ENCODE measurements at places on chromosomes 6 and 20.
A peak's percentile ranks its signal among the peaks of the same experiment; 100 is the strongest.

DNA sequence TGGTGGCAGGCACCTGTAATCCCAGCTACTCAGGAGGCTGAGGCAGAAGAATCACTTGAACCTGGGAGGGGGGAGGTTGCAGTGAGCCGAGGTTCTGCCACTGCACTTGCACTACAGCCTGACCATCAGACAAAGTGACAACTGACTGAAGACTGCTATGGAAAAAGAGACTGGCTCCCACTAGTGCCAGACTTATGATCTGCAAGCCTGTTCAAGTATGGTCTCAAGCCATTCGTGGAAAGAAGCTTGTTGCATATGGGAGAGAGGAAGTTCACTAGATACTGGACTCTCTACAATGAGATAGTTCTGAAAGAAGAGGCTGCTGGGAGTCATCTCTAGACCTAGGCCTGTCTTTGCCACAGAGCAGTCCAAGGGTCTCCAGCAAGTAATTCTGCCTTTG lies 26.7 kb downstream of the MDN1 start:
- DNase-seq, result peak; percentile 6

DNA sequence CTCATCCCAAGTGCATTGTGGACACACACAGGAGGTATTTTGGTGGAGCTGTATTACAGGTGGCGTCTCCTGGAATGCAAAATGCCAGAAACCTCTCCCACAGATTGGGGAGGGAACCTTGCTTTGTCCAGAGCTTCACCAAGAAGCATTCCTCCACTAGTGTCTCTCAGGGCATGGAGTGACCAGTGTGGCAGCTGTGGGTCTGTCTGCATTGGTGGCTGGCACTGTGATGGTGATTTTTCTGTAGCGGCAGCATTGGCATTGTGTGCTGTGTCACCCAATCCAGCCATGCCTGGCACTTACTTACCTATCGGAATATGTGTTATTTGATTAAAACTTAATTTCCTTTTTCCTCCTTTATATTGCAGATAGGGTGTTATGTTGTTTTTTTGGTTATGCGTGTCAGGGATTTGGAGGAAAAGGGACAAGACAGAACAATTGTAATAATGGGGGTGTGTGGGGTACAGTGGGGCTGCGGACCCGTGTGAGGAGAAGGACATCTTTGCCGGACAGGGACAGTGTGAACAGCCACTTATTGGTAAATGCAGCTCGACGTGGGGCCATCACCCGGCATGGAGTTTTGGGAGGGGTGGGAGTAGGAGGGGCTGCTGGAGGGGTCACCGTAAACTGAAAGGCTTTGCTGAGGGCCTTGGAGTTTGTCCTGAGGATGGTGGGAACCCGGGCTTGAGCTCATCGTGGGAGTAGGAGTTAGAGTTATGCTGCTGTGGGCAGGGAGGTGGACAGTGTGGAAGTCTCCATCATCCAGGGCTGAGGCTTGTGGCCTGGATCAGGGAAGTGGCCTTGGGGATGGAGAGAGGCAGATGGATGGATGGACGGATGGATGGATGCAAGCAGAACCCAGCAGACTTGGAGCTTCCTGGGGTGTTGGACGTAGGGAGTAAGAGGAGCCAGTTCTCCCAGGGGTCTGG lies 105.0 kb downstream of the SYCP2 start:
- DNase-seq, result no peak

GRCh38 chr20:25223179-25223661 lies 24.7 kb upstream of the PYGB start:
- no peak for DNase-seq

DNA sequence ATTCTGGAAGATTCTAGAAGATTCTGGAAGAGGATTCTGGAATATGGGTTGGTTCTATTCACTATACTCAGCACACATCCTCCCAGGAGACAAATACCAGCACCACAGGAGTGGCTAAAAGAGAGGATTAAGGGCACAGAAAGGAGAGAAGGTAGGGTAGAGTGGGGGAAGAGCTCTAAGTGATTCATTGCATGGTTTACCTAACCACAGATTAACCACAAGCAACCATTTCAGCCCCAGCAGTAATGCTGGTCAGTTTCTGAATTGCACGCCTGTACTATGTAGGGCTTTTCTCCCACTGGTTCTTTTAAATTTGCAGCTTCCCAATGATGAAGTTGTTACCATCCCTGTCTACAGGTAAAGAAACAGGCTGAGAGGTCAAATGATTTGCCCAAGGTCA lies 192.7 kb upstream of the PMEPA1 start:
- no peak for DNase-seq

- peak; percentile 88 for DNase-seq
Measured at GRCh38 chr6:3751730-3752530, 417 bp upstream of the PXDC1 start.

DNA sequence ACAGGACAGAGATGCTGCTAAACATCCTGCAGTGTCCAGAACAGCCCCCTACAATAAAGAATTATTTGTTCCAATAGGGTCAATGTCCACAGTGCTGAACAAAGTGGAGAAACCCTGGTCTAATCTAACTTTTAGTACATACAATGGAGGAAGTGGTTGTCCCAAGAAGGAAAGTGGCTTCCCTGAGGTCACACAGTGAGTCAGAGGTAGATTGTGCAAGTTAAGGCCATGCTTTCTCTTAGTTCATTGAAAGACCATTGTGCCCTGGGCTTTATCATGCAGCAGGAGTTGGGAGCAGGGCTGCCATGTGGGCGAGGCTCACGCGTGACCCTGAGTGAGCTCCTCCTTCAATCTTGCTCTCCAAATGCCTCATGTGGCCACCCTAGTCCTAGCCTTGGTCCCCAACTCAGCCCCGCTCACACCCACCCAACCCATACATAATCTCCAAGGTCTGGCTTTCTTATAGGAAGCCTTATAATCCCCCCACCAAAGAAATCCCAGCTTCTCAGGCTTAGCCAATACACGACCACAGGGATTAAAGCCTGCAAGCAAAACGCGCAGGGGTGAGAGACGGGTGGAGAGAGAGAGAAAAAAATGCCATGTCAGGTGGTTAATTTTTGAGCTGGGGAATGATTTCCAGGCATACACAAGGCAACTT lies 19.9 kb downstream of the SLC13A3 start:
- DNase-seq, result no peak

DNA sequence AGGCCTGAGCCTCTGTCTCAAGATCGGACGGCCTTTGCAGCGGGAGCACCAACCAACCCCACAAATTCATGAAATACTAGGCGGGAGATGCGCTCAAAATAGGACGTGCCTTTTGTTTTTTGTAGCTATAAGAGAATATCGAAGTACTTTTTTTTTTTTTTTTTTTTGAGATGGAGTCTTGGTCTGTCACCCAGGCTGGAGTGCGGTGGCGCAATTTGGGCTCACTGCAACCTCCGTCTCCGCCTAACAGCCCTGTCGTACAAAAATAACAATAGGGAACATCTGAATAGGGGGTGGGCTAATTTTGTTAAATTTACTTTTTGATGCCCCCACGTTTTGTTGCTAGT lies 5.9 kb upstream of the TUBB2A start:
- no peak for DNase-seq

- no peak for DNase-seq
Measured at GRCh38 chr6:72826037-72826436, 204.2 kb downstream of the KCNQ5 start.

- peak; percentile 78 for DNase-seq
Measured at GRCh38 chr6:17705778-17706579, 746 bp downstream of the NUP153 start.

GRCh38 chr6:43665376-43665775 lies 20.5 kb downstream of the RSPH9 start:
- DNase-seq, result no peak

DNA sequence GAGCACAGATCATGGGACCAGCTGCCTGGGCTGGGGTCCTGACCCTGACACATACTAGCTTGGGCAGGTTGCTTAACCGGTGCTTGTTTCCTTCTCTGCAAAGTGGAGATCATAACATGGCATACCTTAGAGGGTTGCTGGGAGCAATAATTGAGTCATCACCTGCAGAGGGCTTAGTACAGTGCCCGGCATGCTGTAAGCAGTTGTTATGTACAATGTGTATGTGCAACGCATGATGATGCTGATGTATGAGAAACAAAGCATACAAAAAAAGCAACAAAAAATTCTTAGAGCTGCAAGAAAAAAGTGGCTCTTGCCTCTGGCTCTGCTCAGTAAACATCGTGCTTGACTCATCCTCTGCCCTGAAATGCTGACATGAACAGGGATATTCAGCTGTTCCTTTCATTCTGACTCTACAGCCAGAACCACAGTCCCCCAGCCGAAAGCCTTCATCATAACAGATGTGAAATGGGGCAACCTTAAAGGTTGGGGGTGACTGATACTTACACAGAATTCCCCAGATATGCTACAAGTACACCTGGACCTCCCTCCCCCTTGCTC lies 91.7 kb downstream of the CLIC5 start:
- DNase-seq, result no peak

- DNase-seq, result no peak
Measured at GRCh38 chr6:40490508-40490907, 96.7 kb downstream of the LRFN2 start.

GRCh38 chr6:97958134-97958533 lies 675.1 kb upstream of the MMS22L start:
- DNase-seq, result no peak

DNA sequence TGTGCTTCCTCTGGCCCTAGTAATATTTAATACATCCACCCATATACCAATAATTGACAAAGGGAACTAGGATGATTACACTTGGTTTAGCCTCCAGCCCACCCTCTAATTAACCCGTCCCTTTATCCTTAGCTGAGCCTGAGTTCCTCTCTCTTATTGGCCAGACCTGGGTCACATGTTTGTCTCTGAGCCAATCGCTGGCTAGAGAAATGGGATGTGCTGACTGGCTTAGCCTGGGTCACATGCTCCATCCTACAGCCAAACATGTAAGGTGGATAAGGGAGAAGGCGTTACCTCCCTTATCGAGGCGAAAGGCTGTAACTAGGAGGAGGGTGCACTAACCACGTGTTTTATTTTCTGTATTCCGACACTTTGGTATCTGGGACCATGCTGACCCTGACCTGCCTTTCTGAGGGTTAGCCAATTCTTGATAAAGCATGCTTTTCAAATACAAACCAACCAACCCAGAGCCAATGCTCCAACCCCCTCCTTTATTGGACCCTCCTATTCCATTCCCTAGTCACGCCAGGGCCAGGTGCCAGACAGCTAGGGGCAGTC lies 262.7 kb downstream of the PREX1 start:
- no peak for DNase-seq

DNA sequence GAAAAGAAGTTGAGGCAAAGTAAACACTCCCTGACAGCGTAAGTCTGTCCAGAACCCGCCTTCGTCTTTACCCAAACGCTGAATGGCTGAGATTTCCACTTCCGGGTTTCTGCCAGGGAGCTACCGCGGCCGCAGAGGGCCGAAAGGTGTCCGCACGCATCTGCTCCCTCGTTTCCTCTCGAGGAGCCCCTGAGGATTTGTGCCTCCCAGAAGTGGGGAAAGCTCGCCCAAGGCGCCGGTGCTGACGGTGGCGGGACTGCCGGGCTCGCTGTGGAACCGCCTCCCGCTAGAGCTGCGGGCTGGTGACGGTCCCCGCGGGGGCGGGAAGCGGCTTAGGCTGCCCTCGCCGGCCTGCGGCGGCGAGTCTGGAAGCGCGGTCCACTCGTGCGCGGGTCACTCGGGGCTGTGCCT lies 1760.2 kb upstream of the DEFB115 start:
- no peak for DNase-seq

DNA sequence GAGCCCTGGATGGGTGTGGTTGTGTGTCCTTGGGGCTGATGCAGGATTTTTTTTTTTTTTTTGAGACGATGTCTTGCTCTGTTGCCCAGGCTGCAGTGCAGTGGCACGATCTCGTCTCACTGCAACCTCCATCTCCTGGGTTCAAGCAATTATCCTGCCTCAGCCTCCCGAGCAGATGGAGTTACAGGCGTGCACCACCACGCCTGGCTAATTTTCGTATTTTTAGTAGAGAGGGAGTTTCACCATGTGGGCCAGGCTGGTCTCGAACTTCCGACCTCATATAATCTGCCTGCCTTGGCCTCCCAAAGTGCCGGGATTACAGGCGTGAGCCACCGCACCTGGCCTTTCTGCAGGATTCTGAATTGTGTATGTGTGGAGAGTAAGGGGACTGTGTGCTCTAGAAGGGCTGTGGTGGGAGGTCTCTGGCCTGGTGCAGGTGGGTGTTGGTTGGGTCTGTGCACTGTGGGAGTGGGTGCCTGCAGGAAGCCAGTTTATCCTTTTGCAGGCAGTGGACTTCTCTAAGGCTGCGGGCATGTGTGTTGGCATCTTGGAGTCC lies 11.0 kb upstream of the ID1 start:
- no peak for DNase-seq

GRCh38 chr20:32585586-32586127 lies 524 bp upstream of the NOL4L start:
- no peak for DNase-seq

- no peak for DNase-seq
Measured at GRCh38 chr6:52415333-52415732, 4.8 kb upstream of the EFHC1 start.

DNA sequence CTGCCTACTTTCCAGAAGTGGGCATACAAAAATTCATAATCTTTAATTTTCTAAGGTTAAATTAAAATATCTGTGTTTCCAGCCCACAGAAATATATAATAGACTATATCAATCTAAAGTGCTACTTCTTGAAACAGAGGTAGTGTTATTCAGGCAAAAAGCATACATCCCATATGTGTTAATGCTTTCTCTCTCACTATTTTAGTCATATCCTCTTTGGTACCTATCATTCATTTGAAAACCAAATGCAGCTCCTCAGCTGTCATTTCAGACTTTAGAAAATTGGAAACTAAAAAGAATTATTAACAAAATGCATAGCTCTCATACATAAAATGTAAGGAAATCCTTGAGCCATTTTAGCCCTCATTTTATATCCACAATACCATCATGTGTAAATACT lies 925 bp downstream of the FHL5 start:
- no peak for DNase-seq

DNA sequence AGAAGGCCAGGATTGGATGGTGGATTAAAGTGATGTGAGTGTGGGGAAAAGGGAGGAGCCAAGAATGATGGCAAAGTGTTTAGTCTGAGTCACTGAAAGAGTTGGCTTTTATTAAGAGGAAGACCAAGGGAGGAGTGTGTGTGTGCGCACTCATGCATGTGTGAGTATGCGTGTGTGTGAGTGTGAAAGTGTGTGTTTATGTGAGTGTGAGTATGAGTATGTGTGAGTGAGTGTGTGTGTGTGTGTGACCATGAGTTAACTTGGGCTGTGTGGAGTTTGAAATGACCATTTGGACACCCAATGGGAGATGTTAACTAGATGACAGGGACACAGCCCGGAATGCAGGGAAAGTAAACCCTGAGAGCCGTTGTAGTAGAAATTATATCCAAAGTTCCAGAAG lies 57.6 kb upstream of the EYA2 start:
- no peak for DNase-seq

GRCh38 chr6:18693881-18694280 lies 306.7 kb downstream of the RNF144B start:
- DNase-seq, result no peak
